ENCODE measurements at places on chromosomes 2 and 18. TPM values are rescaled to one million over a fixed set of nuclear protein-coding genes. Genes with fewer than 3 reads are reported as not detected.

ZNF804A gene
- polyA plus RNA-seq: not detected

LYG2 gene
- 0.54 TPM for polyA plus RNA-seq

ACMSD gene
- 0.78 TPM for polyA plus RNA-seq

GRCh38 chr18:30150586-30151250 is 891.8 kb downstream of the DSC3 start:
- DNase-seq: no peak

DNA sequence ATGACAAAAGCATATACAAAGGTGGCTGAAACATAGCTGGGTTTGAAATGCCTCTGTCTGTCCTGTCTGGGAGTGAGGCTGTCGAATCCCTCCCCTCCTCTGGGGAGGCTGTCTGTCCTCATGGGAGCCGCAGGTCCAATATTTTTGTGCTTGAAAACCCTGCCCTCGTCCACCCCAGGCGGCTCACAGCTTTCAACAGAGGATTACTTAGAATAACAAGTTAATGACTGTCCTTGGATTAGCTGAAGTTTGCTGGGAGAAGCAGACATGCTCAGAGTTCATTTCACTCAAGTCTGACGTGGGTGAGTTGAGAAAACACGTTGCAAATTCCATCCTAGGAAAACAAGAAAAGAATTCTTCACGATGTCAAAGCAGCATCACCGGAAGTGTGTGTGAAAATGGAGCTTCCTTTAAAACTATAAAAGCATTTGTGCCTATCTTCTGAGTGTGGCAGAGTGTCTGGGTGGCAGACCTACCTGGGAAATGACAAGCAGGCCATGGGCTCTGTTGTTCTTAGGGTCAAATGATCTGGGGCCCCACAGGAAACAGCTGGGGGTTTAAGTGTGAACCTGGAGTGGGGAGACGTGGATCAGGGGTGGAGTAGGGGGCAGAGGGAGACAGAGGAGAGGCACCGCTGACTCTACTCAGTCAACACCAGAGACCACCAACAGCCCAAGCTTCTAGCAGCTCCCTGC is 77.1 kb downstream of the DDX1 start:
- no peak for DNase-seq

- no peak for DNase-seq
These were observed 123.1 kb upstream of the CAB39 start for GRCh38 chr2:230589497-230590015.

DNA sequence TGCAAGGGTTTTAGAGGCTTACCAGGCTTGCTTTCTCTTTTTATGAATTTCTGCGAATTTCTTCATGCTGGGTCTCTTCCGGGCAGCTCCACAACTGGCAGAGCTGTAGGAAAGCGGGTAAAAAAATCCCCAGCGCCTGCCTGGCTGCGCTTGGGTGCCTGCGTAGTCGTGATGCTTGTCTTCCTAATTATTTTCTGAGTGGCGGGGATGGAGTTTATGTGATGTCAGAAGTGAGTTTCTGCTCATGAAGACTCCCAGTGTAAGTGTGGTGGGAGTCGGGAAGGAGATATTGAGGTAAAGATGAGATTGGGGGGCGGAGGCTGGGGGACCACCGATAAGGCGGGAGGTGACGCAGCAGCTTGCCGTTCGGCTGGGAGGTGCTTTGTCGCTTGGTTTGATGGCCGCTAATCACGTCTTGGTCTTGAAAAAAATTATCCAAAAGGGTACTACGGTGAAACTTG is 229.8 kb downstream of the LDLRAD4 start:
- no peak for DNase-seq

DNA sequence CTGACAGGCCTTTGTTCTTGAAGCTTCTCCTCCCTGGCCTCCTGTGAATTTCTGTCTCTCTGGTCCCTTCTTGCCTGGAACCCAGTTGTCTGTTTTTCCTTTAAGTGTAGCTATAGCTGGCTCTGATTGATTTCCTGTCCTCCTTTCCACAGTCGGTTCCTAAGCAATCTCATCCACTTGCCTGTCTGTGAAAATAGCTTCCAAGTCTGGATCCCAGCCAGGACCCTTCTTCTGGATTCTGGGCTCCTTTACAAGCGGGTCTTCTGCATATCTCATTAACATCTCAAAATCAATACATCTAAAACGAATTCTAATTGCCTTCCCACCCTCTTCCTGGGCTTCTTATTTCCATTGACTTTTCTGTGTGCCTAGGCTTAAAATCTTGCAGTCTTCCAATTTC is 124.9 kb downstream of the DAW1 start:
- no peak for DNase-seq

DNA sequence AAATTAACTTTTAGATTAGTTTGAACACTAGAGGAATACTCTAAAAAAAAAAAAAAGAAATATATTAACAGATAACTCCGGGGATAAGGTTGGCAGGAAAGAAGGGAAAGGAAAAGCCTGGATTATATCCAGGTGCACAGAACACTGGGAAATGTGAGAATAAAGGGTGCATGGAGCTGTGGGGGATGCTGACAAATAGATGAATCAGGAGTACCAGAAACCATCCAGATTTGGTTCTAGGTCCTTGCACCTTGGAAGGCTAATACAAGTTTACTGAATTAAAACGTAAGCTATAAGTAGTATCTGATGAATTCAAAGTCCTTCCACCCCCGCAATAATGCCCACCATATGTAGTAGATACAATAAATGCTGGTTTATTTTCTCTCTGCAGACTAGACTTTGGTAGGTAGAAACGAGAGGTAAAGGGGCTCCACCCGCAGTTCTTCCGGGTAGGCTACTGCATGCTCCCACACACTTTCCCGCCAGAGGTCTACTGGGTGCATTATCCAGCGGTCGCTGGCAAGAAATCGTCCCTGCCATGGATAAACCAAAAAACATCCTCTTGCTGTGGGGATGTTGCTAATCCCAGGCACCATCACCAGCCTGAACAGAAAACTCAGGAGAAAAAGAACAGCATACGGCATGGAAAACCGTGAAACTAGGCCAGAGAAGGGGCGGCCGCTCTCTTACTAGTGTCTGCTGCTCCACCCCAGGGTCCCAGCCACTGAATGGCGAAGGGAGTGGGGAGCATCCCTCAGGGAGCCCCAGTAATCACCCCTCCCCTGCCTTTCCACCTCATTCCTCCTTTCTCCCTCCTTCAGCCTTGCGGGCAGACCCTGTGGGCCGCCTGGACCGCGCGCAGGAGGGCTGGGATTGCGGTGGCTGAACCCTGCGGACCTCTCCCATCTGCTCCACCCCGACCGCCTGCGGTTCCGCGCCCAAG is 1.5 kb downstream of the CNRIP1 start:
- DNase-seq: peak; percentile 19

- no peak for DNase-seq
These were observed 215.4 kb upstream of the OSR1 start for GRCh38 chr2:19573784-19574183.

GRCh38 chr2:50346629-50347357 is 685.1 kb downstream of the NRXN1 start:
- peak; percentile 2 for DNase-seq

DNA sequence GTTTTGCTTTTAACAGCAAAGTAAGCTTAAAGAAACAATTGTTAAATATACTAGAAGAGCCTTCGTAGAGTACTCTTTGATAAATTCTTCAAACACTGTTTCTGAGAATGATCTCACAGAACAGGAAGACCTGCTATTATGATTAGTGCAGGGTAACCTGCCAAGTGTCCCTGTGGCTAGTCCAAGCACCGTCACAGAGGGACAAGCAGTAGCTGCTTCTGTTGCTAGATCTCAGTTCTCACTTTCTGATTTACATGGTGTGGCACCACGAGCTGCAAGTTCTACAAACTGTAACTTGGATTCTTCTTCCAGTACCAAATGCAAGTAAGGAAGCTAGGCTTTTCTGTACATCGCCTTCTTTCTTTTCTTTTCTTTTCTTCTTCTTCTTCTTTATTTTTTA is 121.5 kb downstream of the PIEZO2 start:
- DNase-seq: no peak
